ENCODE measurements at places on chromosomes 3 and 15. TPM values are rescaled to one million over a fixed set of nuclear protein-coding genes. Genes with fewer than 3 reads are reported as not detected.

DNA sequence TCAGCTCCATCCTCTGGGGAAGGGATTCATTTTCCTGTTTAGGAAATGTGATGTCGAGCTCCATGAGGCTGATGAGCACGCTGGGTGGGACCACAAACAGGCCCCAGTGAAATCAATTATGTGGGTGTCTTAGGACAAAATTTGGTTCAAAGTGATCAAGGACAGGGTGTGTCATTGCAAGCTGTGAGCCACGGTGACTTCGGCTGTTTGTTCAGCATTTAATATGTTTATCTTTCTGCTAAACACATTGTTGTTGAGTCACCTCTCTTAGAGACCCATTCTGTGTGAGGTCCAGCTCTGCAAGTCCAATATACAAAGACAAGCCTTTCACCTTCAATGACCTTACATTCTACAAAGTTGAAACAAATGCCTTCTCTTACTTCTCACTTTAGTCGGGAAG is 41.3 kb downstream of the SSR3 start:
- no peak for DNase-seq

DNA sequence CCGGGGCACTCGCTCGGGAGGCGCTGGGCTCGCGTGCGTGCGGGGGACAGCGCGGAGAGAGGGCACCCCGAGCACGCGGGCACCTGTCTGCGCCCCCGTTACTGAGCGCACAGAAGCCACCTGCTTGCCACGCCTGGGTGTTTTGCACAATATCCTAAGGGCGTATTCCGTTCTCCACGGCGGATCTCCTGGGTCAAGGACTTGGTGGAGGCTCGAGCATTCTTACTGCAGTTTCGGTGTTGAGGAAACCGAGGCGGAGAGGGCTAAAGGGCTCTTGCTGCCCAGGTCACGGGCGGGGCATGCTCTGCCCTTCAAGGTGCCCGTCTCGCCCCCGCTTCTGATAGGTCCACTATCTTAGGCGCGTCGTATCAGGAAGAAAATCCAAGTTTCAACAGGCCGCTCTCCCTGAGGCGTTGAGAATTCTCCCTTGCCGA is 526 bp downstream of the GPD1L start:
- DNase-seq: no peak

The AP3B2 gene
- 2.2 TPM for polyA plus RNA-seq

The LIPC gene
- polyA plus RNA-seq: 0.41 TPM

- no peak for DNase-seq
Measured at GRCh38 chr3:23959135-23959900, 14.2 kb downstream of the NR1D2 start.

The RTP3 gene
- not detected for polyA plus RNA-seq

DNA sequence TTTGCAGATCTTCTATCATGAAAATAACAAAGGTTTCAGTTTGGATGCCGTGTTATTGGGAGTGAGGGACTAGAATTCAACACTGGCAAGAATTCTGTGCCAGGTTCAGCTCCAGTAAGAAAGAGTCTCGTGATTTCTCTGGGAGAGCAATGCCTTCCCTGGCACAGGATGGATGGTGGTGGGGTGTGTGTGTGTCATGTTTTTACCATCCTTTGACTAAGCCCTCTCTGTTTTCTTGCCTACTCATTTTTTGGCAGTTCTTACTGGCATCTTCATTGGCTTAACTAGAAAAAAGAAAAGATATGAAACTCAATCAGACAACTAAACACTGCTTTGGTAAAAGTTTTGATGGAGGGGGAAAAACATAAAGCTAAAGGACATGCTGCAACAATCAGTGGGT is 86.6 kb downstream of the FMN1 start:
- DNase-seq: no peak

DNA sequence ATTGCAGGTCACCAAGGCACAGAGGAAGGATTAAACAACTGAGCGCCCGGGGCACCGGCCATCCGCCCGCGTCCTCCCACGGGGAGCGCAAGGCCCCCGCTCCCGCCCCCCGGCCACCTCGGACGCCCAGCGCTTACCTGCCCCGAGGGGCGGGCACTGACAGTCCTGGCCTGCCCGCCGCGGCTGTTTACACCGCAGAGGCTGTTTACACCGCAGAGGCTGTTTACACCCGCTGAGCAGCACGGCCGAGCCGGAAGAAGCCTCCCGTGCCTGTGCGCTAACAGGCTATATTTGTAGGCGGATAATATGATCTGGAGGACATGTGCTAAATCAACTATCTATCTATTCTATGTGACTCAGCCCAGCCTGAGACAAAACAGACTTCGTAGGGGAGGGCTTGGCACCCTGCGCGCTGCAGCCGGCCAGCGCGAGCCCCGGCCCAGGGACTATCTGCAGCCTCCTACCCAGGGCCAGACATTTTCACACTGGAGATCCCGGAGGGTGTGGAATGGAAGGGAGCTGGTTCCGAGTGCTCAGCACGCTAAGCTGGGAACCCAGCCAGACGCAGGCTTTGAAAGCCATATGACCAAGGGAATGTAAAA is at the start of gene LRRC2:
Gene LRRC2 (minus strand): TSS at position 263 of the 602 bp plus-strand sequence. CDS start 14,711 bp downstream, outside the sequence.
- no peak for DNase-seq

DNA sequence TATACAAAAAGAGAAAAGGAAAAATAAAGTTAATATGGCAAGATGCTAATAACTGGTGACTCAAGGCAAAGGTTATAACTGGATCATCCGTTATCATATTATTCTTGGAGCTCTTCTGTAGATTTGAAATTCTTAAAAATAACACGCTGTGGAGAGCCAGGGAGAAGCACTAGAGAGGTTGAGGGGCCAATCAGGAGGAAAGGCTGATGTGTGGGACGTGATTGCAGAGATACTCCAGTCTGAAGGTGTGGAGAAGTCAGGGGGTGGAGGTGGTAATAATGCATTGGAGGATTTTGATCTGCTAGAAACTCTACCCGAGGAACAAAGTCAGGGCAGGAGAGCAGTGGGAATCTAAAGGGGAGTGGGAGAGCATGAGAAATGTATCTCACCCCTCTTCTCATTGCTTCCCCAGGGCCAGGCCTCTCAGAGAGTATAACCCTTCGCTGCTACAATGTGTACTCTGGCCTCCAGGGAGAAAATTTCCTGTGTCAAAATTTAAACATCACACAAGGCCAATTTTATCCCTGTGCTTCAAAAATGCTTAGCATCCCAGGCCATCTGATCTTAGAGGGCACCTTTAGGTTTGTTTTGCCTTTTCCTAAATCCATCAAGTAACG is 211.5 kb upstream of the SEMA6D start:
- DNase-seq: no peak

The KLHL40 gene
- polyA plus RNA-seq: 0.06 TPM

- no peak for DNase-seq
Measured at GRCh38 chr3:4461468-4462090, 5.5 kb downstream of the SUMF1 start.
